ENCODE measurements at places on chromosomes 5 and 9.

DNA sequence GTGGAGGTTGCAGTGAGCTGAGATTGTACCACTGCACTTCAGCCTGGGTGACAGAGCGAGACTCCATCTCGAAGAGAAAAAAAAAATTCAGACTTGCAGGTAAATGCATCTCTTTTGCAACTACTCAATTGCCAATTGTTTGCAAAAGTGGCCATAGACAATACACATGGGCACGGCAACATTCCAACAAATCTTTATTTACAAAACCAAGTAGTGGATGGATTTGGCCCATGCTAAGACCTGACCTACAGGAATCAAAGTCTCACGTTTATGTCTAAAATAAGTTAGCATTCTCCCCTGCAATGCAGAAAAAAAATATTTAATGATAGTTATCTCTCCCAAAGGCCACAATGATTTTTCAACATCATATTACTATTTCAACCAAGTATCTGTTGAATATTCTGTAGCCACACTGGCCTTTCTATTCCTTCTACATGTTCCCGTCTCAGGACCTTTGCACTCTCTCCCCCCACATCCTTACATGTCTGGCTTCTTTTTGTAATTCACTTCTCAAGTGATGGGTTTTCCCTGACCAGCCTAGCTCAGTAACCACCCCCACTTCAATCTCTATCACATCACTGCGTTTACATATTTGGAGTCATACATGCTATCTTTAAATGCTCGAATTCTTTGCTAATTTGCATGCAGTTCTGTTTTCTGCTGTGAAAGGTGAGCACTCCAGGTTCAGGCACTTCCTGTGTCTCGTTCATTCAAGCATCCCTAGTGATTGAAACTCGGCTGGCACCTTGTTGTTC, 54.2 kb downstream of the FNBP1 start:
- DNase-seq = no peak

- no peak for DNase-seq
Observed at GRCh38 chr5:157651623-157652376, 438 bp downstream of the SOX30 start.

- no peak for DNase-seq
Observed at GRCh38 chr5:171629628-171630349, 155.8 kb upstream of the SMIM23 start.

DNA sequence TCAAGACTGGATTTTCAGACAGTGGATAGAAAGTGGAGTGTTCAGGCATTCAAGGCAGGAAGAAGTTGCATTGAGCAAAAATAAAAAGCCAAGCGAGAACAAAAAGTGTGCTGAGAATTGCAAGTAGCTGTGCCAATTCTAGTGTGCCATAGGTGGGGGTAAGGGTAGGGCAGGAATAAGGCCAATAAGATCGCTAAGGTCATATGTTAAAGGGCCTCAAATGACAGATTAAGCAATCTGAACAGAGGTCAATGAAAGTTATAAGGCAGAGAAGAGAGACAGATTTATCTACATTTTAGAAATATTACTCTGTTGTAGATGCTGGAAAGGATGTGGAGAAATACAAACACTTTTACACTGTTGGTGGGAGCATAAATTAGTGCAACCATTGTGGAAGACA, 36.4 kb downstream of the NADK2 start:
- no peak for DNase-seq

DNA sequence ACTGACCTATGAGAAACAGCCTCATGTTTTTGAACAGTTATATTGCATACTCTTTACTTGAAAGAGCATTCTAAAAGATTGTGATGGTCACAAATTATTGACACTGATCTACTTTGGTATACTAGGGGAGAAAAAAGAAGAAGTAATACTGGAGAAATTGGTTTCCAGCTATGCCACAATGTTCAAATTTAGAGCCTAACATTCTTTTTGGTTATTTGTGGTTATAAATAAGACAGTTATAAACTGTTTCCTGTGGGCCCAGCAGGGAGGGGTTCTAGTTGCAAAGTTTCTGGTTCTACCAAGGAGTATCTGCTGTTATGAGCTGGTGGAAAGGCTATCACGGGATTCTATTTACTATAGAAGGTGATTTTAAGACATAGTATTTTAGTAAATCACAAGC, 4.8 kb downstream of the CWC27 start:
- no peak for DNase-seq

GRCh38 chr5:109704282-109704952, 14.7 kb downstream of the MAN2A1 start:
- DNase-seq = no peak

GRCh38 chr9:18834740-18835361, 198.2 kb downstream of the SAXO1 start:
- DNase-seq = no peak

- no peak for DNase-seq
Observed at GRCh38 chr5:6598351-6598900, 34.4 kb downstream of the NSUN2 start.

- no peak for DNase-seq
Observed at GRCh38 chr9:113511856-113512761, 48.6 kb downstream of the RGS3 start.

DNA sequence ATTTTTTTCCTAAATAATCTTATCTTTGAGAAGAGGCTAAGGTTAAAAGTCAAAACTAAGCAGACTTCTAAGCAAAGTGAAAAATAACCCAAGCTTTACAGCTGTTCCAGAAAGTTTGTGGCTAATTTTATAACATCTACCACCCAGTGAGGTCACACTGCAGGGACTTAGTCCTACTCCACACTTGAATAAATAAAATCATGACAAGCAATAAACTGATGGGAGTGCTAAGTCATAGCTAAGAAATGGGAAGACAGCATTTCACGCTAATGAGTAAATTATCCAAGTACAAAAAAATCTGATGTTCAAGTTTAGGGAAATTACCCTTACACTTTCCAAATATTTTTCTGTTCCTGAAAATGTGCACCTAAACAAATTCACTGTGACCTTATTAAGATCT, 47.7 kb downstream of the ZNF608 start:
- DNase-seq = no peak

GRCh38 chr9:91395553-91396471, 27.8 kb downstream of the NFIL3 start:
- DNase-seq = no peak

- DNase-seq = no peak
Observed at GRCh38 chr5:41048986-41049385, 22.2 kb downstream of the MROH2B start.

GRCh38 chr5:52809884-52810283, 22.2 kb downstream of the ITGA1 start:
- DNase-seq = no peak

GRCh38 chr9:103839197-103839596, 254.9 kb upstream of the SMC2 start:
- DNase-seq = no peak

DNA sequence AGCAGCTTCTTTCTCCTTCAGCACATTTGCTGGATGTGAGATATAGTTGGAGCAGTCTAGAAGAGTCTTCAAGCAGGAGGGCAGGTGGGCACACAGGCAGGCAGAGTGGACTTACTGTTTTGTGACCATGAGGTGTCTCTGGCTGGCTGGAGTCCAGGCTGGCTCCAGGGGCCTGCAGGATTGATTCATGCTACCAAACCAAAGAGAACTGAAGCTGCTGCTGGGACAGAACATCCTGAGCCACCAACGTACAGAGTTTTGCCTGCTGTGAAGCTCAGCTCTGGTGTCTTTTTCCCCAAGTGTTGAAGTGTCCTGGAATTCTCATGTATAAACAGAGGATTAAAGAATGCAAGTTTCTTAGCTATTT, 45.7 kb downstream of the CYSTM1 start:
- no peak for DNase-seq

GRCh38 chr5:104594850-104595249, 1032.3 kb upstream of the NUDT12 start:
- no peak for DNase-seq

- no peak for DNase-seq
Observed at GRCh38 chr5:166712447-166713185, 1578.8 kb upstream of the WWC1 start.

GRCh38 chr9:16306586-16306985, 563.9 kb downstream of the BNC2 start:
- no peak for DNase-seq

- DNase-seq = no peak
Observed at GRCh38 chr9:125826850-125827249, 79.7 kb downstream of the PBX3 start.

DNA sequence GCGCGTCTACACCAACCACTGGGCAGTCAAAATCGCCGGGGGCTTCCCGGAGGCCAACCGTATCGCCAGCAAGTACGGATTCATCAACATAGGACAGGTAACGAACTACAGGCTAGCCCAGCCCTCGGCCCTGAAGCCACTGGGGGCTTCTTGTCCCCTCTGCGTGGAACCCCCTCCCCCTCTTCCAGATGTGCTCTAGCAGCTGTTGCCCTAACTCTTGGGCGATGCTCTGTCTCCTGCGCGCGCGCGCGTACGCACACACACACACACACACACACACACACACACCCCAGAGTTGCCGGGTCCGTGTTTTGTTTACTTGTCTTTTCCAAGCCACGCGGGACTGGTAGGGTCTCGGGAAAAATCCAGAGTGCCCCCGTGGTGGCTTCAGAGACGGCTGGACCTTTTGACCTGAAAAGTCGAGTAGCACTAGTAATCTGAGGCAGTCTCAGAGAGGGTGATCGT, 836 bp downstream of the PCSK5 start:
- DNase-seq = no peak

- no peak for DNase-seq
Observed at GRCh38 chr5:143019614-143020515, 249.7 kb downstream of the ARHGAP26 start.

GRCh38 chr5:168779333-168779732, 200.2 kb upstream of the PANK3 start:
- DNase-seq = peak; percentile 96

- no peak for DNase-seq
Observed at GRCh38 chr5:152124409-152125041, 199.9 kb upstream of the GLRA1 start.

- no peak for DNase-seq
Observed at GRCh38 chr9:37574241-37574721, 1.9 kb downstream of the FBXO10 start.

DNA sequence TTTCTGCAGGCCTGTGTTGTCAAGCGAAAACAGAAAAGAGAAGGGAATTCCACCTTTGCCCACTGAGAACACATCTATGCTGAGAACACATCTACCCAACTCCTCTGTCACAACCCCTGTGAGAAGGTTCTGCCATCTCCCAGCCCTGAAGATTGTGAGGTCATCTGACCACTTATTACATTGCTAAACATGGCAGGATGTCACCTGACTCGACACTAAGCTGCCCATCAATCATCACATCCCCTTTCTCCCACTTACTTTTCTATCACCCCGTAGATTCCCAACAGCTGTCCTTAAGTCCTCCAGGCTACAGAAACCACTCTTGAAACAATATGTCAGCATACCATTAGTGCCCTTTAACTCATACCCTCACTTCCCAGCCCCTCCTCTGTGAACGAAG, 64.2 kb upstream of the PRSS3 start:
- DNase-seq = no peak

- DNase-seq = no peak
Observed at GRCh38 chr5:6792376-6792775, 79.1 kb downstream of the TENT4A start.

DNA sequence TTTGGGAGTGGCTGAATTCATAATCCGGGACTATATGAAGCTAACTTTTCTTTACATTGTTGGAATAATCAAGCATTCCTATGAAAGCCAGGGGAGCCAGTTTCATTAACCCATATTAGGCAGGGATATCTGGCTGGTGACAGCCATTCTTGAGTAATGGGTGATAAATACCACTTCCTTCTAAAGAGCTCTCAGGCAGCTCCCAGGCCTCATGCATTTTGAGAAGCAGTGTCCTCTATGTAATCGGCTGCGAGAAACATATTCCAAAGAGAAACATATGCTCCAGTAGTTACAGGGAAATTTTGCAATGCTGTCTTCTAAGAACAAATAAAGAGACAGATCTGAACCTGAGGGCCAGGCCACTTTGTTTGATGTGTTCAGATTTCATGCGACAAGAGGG, 83.1 kb downstream of the MSX2 start:
- no peak for DNase-seq

DNA sequence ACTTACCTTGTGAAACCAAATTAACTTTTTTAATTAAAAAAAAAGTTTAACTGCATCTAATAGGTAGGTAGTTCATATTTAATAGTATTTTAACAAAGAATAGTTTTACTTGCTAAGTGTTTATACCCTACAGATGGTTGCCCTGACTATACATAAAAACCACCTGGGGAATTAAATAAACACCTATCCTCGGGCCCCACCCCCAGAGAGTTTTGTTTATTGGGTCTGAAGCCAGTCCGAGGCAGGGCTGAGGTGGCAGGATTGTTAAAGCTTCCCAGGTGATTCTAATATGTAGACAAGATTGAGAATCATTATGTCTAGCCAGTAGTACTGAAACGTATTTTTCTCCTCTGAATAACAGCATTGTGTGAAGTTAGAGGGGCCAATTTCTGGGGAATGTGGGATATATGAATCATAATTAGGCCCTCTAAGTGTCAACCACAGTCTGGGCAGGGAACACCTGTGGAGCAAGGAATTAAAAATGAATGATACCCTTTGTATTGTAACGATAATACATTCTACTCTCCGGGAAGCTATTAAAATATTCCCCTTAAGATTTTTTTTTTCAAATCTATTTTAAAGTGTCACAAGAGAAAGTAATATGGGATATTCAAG, 5.6 kb upstream of the PAM start:
- DNase-seq = no peak

DNA sequence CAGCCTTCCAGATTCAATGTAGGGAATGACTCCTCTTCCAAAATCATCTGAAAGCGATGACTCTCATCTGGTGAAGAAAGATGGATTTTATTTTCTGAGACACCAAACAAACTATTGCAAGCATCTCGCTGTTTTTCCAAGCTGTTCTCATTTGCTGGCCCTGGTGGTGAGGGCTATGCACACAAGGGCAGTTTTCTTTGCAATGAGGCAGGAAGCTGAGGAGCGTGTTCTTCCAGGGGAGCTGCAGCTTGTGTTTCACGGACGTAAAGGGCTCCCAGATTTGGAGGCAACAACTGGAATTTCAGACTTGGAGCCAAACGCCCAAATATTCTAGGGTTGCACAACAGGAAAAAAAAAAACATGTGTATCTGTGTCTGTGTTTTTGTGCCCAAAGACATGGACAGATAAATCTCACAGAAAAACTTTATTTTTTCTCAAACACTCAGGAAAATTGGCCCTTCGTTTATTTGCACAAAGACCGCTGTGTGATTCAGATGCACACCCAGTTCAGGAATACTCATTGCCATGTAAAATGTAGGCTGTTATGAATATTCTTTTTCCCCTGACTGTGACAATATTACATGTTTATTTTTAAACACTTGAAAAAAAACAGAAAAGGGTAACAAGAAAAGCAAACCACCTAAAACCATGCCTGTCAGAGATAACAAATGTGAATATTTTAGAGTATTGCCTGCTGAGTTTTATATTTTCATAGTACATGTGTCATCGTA, 151.3 kb downstream of the GAS1 start:
- DNase-seq = no peak

DNA sequence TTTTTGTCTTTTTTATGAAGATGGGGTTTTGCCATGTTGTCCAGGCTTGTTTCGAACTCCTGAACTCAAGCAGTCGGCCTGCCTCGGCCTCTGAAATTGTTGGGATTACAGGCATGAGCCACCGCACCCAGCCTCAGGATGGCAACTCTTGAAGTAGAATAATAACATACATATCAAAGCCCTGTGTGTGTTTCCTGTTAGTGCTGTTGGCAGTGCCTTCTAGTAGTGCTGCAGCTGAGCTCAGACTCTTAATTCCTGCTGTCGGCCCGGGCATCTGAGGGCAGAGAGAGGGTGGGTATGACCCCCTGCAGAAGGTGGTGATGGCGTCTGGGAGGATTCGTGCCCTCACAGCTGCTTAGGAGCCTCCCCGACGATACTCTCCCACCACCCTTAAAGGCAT, 227.2 kb downstream of the PDZD2 start:
- no peak for DNase-seq

GRCh38 chr9:88578121-88579049, 43.4 kb downstream of the NXNL2 start:
- DNase-seq = no peak

All from cerebellar nuclear complex (tissue), 1 donor.